ENCODE measurements at places on chromosomes 7 and 10.
A peak's percentile ranks its signal among the peaks of the same experiment; 100 is the strongest.

DNA sequence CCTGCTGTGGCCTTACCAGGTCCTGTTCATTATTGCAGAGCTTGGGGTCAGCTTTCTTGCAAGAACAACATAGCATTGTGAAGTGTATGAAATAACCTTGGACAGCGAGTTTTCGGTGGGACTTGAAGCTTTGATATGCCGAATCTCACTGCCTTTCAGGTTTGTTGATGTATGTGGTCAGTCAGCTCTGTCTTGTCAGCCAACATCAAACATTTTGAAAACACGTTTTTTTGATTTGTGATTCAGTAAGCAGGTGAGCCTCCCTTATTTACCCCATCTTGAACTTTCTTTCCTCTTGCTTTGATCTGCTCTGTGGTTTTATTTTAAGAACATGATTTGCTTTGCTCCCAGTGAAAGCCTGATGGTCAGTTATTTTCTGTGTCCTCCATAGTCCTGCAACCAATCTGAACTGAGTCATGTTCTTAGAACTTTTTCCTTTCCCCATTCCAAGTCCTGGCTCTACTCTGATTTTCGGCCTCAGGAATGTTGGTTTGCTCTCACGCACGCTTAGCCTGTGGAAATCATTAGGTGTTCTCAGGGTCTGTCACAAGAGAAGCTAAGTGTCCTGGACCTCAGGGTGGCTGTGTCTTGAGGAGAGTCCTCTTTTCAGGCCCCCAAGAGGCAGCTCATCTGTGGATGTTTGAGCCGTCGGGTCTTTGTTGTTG, 8.7 kb downstream of the WBP1L start:
- DNase-seq, result peak; percentile 89

DNA sequence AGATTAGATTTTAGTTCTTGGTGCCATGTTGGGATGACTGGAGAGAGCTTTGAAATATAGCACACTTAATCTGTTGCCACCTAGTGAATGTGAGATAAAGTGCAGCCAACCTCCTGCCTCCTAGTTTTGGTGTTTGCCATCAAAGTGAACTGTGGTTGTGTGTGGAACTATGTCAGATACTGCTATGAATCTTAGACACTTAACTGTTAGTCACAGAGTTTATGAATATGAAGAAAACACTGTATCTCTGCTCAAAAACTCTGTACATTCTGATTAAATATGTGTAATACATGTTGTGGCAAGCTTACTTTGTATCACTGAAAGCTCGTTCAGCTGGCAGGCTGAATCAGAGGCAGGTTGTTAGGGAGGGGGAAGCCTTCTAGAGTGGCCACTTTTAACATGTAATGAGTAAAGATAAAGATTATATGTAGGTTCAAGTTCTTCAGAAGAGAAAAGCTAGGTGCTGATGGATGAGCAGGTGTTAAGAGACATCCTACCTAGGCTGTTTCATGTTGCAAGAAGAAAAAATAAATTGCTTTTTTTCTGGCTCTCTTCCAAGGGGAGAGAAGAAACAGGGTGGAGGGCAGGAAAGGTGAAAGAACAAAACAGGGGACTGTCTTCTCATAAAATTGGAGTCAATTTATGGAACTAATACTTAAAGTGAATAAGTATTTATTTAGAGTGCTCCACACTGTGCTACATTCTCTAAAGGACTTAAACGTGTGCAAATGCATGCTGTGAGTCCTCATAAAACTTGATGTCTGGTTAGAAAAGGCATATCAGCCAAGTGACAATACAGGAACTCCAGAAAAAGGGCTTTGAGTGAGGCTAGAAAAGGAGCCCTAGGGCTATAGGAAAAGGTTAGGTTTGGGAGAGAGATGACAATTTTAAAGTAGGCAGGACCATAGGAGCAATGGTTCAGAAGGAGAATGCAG, 14.1 kb upstream of the LAMB1 start:
- DNase-seq, result peak; percentile 50

DNA sequence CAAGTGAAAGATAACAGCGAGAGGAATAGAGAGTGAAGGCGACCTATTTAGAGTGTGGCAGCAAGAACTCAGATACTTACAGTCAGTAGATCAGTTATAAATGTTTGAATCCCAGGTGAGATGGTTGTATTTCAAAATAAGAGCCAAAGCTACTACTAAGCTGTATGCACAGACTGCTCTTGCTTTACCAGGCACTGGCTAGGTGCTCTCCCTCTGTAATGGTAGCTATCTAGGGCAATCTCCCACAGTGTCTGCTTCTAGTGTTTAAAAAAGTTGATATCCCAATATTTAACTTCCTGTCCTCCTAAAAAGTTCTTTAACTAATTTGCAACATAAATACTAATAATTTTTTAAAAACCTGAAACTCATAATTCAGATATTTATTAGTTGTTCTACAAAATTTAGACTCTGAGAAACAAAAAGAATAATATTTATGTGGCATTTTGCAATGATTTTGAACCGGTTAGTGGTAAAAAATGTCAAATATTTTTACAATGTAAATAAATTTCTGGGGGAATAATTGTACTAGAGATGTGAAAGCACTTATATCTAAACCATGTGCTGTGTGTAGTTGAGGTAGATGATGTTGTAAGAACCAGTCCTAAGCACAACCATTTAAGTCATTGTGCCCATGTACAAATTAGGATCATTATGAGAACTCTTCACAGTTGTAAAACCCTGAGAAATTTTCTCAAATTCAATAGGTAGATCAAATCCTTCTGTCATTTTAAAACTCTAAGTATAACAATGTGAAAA, 349.3 kb upstream of the SEMA3D start:
- no peak for DNase-seq

- no peak for DNase-seq
Measured at GRCh38 chr10:98519841-98520240, 73.1 kb upstream of the HPS1 start.

- DNase-seq, result peak; percentile 13
Measured at GRCh38 chr7:44486693-44487092, 3.8 kb downstream of the NUDCD3 start.

DNA sequence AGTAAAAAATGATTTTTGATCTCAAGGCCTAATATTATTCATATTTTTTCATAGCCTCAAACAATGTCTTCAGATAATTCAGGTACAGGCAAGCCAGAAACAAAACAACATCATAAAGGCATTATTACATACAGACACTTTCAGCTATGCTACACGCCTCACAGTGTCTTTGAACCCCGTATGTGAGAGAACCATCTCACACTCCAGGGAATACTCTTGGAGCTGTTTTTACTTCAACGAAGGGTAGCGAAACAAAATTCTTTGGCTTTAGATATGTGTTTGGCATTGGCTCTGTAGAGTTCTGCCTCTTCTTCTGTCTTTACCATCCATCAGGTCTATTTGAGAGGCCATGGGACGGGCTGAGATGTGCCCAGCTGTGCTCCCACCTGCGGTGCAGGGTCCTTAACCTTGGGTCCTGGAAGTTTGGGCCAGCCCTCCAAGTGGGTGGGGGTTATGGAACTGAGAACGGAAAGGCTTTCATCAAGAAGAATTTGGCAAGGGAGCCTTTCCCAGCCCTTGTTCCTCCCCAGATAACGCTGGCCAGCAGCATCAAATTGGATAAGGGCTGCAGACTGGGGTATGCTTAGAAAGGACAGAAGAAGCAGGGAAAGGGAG, 276.9 kb downstream of the TCF7L2 start:
- no peak for DNase-seq

DNA sequence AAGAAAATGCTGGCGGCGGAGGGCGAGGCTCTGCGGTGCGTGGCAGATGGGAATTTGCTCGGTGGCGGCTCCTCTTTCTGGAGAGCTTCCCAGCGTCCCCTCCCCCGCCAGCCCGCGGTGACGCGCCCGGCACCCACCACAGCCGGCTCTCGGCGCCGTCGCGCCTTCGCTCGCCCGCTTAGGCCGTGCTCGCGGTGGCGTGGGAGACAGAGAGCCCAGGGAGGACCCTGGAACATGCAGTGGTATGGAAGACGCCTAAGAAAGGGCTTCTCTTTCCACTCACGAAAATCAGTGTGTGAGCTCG, 576 bp upstream of the CSGALNACT2 start:
- peak; percentile 61 for DNase-seq

GRCh38 chr7:74480861-74481417, 27.2 kb downstream of the GTF2IRD1 start:
- DNase-seq, result peak; percentile 85

DNA sequence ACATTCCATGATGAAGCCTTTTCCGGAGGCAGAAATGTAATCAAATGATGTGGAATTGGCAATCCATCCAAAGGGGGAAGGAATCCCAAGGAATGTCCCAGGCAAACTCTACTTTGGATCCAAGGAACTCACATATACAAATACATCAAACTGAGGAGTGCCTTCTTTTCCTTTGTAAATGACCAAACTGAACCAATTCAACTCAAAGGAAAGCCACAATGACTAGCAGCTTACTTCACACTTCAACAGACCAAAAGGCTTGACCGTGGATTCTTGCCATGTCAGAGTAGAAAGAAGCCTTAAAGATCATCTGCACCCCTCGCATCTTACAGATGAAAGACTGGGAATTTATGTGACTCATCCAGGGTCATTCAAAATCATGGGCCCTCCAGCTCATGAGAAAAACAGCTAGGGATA, 79.7 kb upstream of the MACROH2A2 start:
- DNase-seq, result peak; percentile 71

DNA sequence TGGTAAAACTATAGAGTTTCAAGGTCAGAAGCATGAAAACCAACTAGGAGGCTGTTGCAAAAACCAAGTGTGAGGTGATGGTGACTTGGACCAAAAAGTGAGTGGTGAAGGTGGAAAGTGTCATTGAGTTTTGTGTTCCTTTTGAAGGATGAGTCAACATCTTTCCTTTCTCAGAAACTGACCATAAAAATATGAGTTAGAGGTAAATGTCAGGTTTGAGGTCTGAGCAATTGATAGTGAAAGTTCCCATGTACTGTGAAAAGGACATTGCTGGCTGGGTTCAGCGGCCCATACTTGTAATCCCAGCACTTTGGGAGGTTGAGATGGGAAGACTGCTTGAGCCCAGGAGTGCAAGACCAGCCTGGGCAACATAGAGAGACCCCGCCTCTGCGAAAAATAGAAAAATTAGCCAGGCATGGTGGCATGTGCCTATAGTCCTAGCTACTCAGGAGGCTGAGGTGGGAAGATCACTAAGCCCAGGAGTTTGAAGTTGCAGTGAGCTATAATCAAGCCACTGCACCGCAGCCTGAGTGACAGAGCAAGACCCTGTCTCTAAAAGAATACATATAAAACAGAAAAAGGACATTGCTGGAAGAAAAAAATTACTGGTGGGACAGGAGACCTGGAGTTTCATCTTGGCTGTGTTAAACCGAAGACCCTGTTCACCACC, 89.3 kb upstream of the ARID5B start:
- DNase-seq, result no peak

- no peak for DNase-seq
Measured at GRCh38 chr7:44922351-44922694, 37.0 kb upstream of the PURB start.

GRCh38 chr10:91813251-91813650, 15.0 kb downstream of the TNKS2 start:
- DNase-seq, result no peak

GRCh38 chr7:89500084-89500483, 654.2 kb upstream of the STEAP1 start:
- no peak for DNase-seq

GRCh38 chr10:73065441-73065840, 31.2 kb downstream of the P4HA1 start:
- DNase-seq, result no peak

DNA sequence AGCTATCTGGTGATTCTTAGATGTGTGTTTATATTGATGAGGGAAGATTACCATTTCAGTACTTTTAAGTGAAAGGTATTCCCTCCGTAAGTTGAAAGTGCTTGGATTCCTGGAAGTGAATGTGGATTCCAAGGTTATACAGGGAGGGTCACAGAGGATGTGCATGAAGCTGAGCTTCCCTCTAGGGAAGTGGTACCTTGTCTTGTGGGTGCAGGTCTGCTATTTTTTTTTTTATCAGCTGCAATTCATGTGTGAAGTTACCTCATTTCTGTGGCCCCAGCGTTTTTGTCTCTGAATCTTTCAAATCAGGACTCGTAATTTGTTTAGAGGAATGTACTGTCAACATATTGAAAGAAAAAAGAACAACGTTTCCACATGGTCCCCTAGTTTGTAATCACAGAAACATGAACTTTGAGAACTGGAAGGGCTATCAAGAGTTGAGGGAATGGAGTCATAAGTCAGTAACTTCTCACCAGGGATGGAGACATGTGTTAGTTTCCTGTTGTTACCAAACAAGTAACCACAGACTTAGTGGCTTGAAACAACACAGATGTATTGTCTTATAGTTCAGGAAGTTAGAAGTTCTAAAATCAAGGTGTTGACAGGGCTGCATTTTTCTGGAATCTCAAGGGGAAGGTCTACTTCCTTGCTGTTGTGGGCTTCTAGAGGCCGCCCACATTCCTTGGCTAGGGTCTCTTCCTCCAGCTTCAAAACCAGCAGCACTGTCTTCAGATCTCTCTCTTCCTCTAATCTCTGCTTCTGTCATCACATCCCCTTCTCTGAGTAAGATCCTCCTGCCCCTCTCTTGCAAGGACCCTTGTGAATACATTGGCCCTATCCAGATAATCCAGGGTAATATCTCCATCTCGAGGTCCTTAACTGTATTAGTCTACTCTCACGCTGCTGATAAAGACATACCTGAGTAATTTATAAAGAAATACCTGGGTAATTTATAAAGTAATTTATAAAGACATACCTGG, 64.4 kb downstream of the RAB18 start:
- DNase-seq, result no peak

- no peak for DNase-seq
Measured at GRCh38 chr7:159103382-159104187, 41.1 kb downstream of the VIPR2 start.

- DNase-seq, result peak; percentile 31
Measured at GRCh38 chr10:61000769-61001730, 57.1 kb upstream of the RHOBTB1 start.

Measured in EL (cell line).